ENCODE measurements at places on chromosomes 3 and 15.

DNA sequence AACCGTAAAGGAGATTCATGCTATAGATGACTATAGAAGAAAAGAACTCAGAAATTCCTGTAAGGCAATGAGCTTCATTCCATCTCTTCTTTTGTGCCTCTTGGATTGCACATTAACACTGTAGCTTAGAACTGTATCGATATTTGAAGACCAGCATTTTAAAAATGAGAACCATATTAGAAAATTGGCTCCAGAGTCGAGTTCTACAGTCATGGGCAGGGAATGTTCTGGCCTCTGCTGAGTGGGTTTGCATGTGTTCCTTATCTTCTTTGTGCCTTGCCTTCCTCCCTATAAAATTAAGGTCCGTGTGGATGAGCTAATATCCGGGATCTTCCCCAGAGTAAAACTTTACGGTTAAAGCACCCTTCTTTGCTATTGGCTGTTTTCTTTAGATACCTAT, 77.4 kb upstream of the PLCL2 start:
- DNase-seq: no peak

GRCh38 chr15:56099311-56099710, 105.9 kb upstream of the NEDD4 start:
- no peak for DNase-seq

GRCh38 chr3:16476636-16477035, 36.9 kb downstream of the RFTN1 start:
- no peak for DNase-seq

- no peak for DNase-seq
These were observed 28.3 kb downstream of the APBA2 start for GRCh38 chr15:28914046-28914445.

DNA sequence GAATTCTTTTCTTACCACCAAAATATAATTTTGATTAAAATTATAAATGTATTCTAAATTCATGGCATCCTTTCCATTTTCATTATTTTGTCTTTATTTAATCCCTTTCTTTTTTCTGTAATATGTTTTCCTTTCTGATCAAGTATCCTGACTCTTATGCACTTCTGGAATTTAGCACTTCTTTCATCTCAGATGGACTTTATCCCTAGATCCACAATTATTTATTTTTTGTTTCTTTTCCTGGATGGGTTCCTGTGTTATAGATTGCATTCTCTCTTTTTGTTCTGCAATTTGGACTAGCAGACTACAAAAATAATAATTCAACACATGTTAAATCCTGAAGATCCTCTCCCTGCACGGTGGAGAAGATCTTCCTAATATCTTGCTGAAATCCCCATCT, 76.9 kb upstream of the CDIN1 start:
- no peak for DNase-seq

GRCh38 chr3:44098656-44099415, 142.8 kb upstream of the TOPAZ1 start:
- DNase-seq: no peak

- no peak for DNase-seq
These were observed 261.1 kb upstream of the PDZRN3 start for GRCh38 chr3:73885862-73886261.

GRCh38 chr3:52036829-52037228, 19.5 kb downstream of the DUSP7 start:
- peak; percentile 16 for DNase-seq

GRCh38 chr3:71551311-71551919, 32.1 kb downstream of the FOXP1 start:
- no peak for DNase-seq

GRCh38 chr15:92898988-92899582, 1.0 kb upstream of the CHD2 start:
- no peak for DNase-seq

DNA sequence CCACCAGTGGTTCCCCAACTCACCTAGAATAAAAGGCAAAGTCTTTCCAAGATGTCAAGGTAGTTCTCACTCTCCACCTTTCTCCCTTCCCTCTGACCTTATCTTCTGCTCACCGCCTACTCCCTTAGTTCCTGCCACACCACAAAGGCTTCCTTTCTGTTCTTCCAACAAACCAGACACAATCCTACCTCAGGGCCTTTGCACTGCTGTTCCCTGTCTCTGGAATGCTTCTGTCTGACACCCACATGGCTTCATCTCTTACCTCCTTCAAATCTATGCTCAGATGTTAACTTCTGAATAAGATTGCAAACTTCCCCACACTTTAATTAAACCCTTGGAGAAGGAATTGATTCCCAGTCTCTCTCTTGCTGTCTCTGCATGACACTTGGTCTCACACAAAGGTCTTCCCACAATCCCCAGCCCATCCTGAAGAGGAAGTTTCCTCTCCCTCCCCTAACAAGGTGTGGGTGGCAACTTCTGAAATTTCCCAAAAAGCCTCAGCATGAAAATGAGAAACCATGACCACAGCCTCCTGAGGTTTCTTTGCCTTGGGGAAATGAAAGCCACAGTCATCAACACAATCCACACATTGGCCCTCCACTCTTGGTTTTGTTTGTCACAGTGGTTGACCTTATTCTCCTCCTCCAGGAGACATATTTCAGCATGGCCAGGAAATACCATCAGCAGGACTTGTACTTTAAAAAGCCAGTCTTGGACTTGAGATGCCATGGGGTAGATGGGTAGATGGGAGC, 3.0 kb upstream of the RYK start:
- DNase-seq: no peak

DNA sequence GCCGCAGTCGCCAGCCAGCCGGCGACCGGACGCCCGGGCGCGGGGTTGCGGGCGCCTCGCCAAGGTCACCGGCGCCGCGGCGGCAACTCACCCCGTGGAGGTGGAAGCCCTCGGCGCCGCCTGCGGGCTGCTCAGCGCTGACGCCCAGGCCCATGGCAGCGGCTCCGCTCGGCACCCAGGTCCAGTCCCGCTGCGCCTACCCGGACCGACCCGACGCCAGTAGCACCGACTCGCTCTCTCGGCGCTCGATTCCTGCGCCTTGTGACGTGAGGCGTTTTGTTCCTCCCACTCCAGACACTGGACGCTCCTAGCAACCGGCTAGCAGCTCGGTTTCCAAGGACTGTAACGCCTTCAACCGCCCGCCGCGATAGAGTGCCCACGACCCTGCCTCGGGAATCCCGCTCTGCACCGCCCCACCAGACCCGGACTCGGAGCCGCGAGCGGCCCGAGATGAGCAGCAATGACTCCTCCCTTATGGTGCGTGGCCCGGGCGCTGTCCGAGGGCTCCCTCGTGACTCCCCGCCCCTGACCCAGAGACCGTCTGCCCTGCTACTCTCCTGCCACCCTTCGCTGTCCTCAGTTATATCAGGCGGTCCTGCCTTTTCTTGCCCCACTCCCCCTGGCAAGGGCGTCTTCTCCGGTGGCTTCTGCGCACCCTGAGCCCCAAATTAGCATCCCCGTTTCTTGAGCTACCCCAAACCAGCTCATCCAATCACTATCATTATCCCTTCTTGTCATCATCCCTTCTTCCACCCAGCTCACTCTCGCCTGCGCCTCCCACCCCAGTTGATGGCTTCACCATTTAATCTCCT, at the start of the genes GORASP1 and TTC21A:
TSS of gene GORASP1 (minus strand) at position 240 of the 812 bp plus-strand sequence. CDS start at position 154, 86 bp downstream.
TSS of gene TTC21A (plus strand) at position 293 of the 812 bp plus-strand sequence. CDS start at position 451, 158 bp downstream.
- DNase-seq: peak; percentile 74

GRCh38 chr3:195870937-195871336, 37.4 kb downstream of the TNK2 start:
- DNase-seq: no peak

- no peak for DNase-seq
These were observed 147.4 kb downstream of the CHST2 start for GRCh38 chr3:143266927-143267326.

- no peak for DNase-seq
These were observed 78.1 kb downstream of the CADPS start for GRCh38 chr3:62797132-62797531.

DNA sequence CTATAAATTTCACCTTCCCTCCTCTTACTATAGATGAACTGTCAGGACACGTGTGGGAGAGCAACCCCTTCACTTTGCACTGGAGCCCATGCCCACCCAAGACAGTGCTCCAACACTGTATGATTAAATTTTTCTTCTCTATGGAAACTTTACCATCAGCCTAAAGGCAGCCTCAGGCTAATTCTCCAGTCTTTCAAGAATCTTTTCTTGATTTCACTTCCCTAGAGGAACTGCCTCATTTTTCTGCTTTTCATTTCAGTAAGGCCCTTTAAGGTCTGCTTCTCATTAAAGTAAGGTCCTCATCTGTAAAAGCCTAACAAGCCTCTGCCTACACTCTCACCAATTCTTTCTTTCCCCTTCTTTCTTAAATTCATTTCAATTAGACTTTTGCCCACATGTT, 137.3 kb downstream of the KCNMB2 start:
- no peak for DNase-seq

Measured in T-helper 1 cell (primary cell).